D721Med (cell line): ENCODE measurements at places on chromosomes 6 and 20.
A peak's percentile ranks its signal among the peaks of the same experiment; 100 is the strongest.

DNA sequence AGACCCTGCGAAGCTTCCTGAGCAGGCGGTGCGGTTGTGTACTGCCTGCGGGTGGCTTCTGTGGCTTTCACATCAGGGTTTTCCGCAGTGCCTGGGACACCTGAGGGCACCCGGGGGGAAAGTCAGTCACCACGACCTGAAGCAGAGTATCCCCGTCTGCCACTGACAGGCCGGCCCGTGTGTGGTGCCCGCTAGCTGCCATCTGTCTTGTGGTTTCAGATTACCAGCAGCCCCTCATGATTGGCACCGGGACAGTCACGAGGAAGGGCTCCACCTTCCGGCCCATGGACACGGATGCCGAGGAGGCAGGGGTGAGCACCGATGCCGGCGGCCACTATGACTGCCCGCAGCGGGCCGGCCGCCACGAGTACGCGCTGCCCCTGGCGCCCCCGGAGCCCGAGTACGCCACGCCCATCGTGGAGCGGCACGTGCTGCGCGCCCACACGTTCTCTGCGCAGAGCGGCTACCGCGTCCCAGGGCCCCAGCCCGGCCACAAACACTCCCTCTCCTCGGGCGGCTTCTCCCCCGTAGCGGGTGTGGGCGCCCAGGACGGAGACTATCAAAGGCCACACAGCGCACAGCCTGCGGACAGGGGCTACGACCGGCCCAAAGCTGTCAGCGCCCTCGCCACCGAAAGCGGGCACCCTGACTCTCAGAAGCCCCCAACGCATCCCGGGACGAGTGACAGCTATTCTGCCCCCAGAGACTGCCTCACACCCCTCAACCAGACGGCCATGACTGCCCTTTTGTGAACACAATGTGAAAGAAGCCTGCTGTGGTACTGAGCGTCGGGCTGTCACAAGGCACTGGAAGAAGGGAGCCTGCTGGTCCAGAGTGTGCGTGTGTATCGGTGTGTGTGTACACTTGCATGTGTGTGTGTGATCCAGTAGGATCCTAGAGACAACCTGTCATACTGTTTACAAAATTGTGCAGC, 54.4 kb downstream of the GOPC start:
- DNase-seq: peak; percentile 44

DNA sequence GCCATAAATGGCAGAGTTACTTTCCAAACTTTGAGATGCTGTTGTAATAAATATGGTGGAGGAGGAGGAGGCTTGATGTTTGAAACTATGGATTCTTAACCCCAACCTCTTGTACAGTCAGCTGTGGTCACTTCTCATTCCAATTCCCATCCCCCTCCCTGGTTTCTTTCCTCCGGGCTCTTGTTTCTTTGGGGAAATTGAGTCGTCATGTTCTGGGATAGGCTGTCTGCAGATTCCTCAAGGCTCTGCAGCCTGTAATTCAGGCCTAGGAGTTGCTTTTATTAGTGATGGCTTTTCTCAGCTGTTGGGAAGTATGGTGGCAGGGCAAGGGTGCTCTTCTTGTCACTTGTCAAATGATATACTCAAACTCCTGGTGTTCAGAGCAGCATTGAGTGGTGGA, 2.6 kb downstream of the PTK7 start:
- no peak for DNase-seq

DNA sequence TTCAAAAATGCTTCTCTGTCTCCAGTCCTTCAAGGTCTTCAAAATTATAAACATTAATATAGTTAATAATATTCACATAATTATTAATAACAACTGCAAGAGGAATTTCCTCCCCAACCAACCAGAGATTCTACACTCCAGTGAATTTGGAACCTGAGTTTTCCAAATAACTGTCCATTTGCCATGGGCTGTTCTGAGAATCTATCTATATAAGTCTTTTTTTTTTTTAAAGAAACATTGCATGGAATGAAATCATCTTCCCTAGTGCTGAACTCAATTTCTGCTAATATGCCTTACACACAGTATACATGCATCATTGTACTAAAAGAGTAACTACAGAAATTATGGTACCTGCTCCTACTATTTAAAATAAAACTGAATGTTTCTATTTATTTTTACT, 113.9 kb downstream of the SLC22A3 start:
- DNase-seq: no peak

- no peak for DNase-seq
These were observed 9.2 kb upstream of the ZNF318 start for GRCh38 chr6:43378631-43379030.

DNA sequence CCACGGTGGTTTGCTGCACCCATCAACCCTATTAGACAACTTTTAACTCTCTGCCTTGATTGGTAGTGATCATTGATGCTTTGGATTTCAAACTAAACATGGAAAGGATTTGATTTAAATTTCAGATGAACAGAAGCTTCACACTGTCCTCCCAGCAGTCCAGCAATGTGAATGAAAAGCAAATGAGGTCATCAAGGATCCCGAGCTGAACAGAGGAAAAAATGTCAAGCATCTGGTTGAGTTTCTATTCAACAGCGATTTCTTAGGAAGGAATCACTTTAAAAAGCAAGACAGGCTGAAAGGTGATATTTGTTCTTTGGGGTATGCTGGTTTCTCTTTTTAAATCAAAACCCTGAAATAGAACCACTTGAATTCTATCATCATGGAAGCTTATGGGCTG, 10.6 kb upstream of the SAMD3 start:
- DNase-seq: no peak

- DNase-seq: no peak
These were observed 672 bp downstream of the SIRPA start for GRCh38 chr20:1895674-1896483.

DNA sequence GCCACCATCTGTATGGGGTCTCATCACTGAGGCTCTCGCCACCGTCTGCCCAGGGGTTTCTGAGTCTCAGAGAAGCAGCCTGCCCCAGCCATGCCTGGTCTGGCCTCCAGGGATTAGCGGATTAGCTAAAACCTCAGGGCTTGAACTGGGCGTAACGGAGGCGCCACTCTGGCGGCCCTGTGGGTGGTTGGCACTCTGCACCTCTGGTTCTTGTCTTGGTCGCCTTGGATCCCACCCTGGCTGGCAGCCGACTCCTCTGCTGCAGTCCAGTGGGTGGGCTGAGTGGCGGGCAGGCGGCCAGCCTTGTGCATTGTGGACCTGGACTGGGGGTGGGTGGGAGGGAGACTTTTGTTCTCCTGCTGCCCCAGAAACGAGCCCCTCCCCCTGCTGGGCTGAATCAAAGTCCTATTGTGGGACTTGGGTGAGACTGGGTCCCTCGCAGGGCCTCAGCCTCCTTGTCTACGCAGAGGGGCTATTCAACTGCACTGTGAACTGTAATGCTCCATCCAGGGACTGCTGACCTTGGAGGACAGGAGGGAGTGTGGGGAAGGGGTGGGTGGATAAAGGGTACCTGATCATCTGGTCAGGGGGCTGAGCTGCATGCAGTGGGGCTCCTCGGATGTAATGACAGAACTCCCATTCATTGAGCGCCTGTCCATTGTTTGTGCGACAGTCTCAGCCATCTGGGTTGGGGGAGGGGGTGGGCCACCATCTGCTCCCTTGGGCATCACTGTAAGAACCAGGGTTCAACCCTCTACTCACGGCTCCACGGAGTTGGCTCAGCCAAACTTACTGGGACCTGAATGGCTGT, 23.9 kb downstream of the SUN5 start:
- DNase-seq: peak; percentile 65

DNA sequence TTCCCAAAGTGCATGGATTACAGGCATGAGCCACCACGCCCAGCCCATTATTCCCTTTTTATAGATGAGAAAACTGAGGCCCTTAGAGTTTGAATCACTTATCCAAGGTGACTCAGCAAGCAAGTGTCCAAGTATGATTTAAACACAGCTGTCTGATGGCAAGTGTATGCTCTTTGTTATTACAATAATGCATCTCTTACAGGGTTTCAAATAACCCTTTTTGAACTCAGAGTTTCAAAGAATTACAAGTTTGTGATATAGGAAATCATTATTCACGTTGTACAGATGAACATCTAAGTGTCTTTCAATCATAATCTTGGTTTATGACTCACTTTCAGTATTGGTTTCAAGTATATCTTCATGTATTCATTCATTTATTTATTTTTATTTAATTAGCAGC, 63.0 kb downstream of the CD83 start:
- no peak for DNase-seq

- no peak for DNase-seq
These were observed 26.9 kb downstream of the MUC22 start for GRCh38 chr6:31037169-31037568.

GRCh38 chr20:6140947-6141346, 18.1 kb upstream of the FERMT1 start:
- no peak for DNase-seq

GRCh38 chr20:58374906-58375758, 13.9 kb upstream of the VAPB start:
- DNase-seq: no peak

GRCh38 chr6:55014321-55015088, 159.8 kb upstream of the HCRTR2 start:
- no peak for DNase-seq

- DNase-seq: no peak
These were observed 41.3 kb upstream of the PLCB4 start for GRCh38 chr20:9027626-9028025.

- no peak for DNase-seq
These were observed 417 bp downstream of the NFATC2 start for GRCh38 chr20:51542033-51542570.

GRCh38 chr20:4443016-4443415, 278.7 kb upstream of the PRND start:
- no peak for DNase-seq

- no peak for DNase-seq
These were observed 39.9 kb upstream of the SULF2 start for GRCh38 chr20:47825011-47825762.

GRCh38 chr20:11520596-11520995, 397.1 kb upstream of the BTBD3 start:
- no peak for DNase-seq

- DNase-seq: no peak
These were observed 32.4 kb downstream of the AAR2 start for GRCh38 chr20:36268440-36269342.

DNA sequence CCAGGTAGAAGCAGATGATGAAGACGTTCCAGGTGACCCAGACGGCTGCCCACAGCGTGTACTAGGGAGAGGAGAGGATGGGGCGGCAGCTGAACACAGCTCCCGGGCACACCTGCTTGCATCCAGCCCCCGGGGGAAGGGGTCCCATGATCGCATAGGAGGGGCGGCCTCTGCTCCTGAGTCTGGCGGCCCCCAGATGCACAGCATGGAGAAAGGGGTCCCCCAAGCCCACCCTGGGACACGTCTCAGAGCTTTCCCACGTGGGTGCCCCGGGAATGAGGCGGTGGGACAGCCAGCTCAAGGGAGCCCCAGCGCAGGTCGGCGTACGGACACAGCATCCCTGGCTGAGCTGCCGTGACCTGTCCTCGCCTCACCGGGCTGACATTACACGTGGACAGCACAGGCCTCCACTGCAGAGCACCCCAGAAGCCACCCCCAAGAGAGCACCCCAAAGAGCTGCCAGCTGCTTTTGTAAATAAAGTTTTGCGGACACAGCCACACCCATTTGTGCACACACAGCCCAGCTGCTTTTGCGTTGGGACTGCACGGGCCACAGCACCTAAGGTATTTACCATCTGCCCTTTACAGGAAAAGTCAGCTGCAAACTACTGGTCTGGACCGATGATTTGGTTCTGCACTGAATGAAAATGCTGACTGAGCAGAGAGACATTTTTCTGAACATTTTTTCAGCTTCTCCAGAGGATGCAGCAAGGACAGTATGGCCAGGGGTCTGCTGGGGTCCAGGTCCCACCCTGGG, 5.2 kb downstream of the NKAIN4 start:
- no peak for DNase-seq

DNA sequence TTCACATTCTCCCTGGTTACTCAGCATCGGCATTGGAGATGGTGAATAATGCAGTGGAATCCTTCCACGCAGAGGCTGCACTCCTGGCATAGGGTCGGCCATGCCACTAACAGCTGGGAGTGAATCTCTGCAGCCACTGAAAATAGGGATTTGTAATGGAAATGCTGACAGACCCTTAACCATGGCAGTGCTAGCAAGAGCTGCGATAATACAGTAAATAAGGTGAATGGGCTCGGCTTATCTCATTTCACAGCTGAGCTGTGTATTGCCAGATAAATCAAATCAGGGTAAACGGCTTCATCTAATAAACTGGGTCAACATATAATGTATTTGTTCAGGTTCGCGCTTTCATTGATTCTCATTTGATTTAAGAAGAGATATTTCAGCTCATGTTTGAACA, 156.8 kb downstream of the SLC35B3 start:
- DNase-seq: no peak

- DNase-seq: no peak
These were observed 87.0 kb upstream of the ADGRF1 start for GRCh38 chr6:47129129-47129528.

DNA sequence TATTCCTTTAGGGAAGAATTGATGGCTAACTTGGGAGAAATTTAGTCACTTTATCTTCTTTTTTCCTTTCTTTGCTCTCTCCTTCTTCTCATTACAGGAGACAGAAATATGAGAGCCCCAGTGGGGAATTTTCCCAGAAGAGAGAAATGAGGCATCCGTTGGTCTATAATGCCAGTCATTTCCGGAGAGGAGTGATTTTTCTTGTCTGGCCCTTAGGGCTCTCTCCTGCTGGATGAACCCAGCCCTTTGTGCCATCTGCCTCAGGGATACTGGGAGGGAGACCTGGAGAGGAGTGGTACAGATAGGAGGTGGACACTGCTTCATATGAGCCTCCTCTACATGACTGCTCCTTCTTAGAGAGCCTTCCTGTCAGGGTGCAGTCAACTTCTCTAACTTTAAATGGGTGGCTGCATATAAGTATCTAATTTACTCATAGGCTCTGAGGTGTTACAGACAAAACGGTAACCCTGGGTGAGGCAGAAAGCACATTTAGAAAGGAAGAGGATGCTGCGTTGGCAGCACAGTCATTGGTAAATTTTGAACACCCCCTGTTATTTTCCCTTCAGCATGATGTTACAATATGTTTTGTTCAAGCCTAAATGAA, 21.9 kb downstream of the RIMS1 start:
- no peak for DNase-seq

DNA sequence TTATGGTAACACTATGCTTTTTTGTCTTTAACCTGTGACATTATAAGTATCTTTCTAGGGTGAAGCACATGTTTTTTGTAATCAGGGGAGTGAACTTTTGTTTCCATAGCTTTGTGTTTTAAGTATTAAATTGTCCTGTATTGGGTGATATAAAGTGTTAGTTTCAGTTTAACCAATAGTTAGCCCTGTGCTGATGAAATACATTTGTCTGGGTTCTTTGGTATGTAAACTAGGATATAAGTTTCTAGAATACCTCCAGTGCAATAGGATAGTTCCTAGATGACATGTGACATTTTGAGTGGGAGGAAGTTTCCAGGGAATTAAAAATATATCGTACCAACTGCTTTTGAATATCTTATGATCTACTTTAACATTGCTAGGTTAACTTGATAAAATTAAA, 611.0 kb upstream of the MARCKS start:
- no peak for DNase-seq

DNA sequence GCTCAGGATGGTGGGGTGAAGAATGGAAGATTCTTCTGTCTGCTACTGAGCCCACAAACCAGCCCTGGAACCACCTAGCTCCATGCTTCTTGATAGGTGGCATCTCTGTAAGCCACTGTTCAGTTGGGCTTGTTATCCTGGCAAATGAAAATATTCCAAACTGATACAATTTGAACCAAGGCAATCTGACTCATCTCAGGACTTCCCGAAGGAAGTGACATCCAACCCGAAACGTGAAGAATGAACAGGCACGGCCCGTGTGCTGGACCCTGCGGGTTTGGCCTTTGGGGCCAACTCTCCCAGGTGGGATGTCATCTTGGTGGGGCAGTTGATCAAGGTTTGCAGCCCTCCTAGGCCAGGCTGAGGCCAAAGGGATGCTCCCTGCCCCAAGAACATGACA, 160.3 kb downstream of the PREX1 start:
- DNase-seq: no peak

- DNase-seq: no peak
These were observed 40.8 kb downstream of the SNRNP48 start for GRCh38 chr6:7630792-7631191.
